ENCODE measurements at places on chromosomes 1 and 21.
A peak's percentile ranks its signal among the peaks of the same experiment; 100 is the strongest.

DNA sequence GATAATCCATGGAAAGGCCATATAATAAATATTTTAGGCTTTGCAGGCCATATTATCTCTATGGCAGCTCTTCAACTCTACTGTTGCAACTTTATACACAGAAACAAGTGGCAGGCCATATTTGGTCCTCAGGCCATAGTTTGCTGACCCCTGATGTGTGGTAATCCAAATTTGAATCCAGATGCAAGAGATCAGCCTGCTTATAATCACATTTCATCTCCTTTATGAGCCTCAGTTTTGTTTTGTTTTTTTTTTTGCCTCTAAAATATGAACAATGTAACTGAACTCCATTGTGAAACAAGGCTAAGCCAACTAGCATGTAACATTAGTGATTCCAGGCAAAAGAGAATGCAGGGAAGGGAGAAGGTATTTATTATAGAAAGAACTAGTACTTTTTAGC is 81.6 kb downstream of the PRKAA2 start:
- DNase-seq: no peak

GRCh38 chr1:154463512-154463990 is 38.5 kb upstream of the TDRD10 start:
- no peak for DNase-seq

GRCh38 chr1:209672705-209673630 is 2.2 kb upstream of the G0S2 start:
- DNase-seq: no peak

- DNase-seq: no peak
Observed at GRCh38 chr1:225465793-225466517, 38.1 kb upstream of the LBR start.

- no peak for DNase-seq
Observed at GRCh38 chr1:106879538-106879937, 176.9 kb upstream of the PRMT6 start.

DNA sequence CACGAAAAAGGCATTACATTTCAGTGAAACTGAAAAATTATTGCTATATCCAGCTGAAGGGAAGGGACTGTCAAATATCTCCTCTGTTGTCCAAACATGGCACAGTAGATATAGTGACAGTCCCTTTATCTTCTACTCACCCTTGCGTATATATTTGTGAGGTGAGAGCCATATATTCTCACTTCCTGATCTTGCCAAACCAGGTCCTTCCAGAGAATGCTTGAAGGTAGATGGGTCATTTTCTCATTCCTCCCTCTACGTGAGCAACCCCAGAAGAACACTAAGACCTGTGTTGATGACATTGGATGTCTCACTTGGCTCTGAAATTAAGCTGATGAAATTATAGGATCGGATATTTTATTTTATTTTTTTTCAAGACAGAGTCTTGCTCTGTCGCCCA is 151.2 kb downstream of the DHRS3 start:
- DNase-seq: no peak

DNA sequence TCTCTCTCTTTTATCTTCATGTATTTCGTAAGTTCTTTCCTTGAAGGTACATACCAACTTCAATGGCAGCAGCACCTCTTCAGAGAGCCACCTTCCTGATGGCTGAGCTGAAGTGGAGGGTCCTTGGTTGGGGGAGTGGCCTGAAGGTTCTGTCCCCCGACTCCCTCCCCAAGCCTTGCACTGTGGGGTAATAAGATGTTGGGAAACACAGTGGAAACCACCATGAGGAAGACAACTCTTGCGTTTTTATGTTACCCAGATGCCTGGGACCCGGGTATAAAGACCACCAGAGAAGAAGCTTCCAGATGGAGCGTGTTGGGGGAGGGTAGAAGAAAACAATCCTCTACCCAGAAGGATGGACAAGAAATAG is 794 bp downstream of the KRTAP12-3 start:
- DNase-seq: no peak

GRCh38 chr1:88141499-88142074 is 542.5 kb upstream of the PKN2 start:
- DNase-seq: no peak

DNA sequence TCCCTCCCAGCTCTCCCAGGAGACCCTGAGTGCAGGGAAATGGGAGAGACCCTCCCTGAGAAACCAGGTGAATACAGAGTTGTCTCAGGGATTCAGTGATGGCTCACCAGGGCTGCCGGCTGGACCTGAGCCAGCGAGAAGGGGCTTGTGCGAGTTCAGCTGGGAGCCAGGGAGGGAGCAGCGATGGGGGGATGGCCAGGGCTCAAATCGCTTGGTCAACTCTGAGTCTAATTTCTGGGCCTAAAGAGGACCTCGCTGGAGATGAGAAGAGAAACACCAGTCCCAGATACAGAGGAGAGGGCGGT is 6.5 kb downstream of the FCGR2A start:
- no peak for DNase-seq

DNA sequence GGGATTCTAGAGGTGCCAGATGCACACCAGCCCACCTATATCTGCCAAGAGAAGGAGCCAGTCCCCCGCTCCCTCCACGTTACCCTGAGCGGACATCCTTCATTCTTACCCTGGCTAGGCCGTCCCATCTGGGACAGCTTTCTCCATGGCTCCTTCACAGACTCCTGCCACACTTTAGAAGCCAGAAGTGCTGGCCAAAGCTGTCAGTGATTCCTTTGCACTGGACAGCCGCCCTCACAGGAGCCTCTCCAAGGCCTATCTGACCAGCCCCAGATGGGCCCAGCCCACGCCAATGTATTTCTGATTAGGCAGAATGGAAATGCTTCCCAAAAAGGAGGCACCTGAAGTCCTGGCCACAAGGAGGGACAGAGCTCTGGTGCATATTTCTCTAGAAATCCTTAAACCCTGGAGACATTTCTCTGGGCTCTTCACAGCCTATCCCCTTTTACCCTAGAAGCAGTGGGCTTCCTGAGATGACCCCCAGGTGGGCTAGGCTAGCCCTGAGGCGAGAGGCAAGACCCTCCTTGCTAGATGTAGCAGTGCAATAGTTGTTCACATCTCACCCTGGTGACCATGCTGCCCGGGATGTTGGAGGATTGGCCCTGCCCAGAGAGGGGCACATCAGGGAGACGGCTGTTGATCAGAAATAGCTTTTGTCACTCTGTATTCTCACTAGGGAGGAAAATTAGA is 44.1 kb downstream of the RASSF5 start:
- no peak for DNase-seq

DNA sequence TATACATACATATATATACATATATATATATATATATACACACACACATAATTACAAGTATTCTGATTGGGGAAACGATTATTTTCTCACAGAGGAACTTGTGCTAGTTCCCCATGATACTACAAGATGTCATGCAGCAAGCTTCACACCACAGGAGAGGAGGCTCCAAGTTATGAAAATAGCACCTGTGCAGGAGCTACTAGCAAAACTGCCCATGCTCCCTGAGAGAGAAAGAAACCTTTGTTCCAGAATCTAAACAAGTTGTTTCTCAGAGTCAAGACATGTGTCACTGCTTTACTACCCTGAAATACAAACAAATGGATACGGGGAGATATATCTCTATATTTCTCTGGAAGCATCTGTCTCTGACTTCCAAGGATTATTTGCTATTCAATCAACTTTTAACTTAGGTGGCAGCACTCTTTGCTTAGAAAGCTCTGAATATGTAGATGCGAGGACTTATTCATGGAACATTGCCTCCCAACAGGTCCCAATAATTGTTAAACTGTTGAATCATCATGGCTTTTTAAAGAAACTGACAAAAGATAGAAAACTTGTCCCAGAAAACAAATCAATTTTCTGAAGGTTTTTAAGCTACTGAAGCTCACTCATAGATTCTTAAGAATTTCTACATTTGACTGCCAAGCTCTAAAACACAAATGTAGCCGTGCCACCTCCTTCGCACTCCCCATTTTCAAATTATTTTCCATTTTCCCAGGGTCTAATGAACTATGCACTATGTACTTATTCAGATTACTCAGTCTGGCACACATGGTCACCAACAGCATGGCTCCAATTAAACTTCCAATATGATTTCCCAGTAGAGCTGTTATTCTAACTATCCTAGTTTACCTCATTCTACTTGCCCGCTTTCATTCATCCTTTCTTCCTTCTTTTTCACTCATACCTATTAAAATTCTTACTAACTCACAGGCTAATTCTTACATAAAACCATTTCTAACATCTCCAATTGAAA is 929.1 kb downstream of the LTN1 start:
- no peak for DNase-seq

GRCh38 chr1:54362881-54363340 is 43.3 kb downstream of the SSBP3 start:
- DNase-seq: no peak

DNA sequence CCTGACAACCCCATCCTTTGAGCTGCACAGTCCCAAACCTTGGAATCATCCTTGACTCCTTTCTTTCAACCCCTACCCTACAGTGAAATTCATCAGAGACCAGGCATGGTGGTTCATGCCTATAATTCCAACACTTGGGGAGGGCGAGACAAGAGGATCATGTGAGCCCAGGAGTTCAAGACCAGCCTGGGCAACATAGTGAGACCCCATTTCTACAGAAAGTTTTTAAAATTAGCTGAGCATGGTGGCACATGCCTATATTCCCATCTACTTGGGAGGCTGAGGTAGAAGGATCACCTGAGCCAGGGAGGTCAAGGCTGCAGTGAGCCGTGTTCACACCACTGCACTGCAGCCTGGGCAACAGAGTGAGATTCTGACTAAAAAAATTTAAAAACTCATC is 34.5 kb downstream of the RERE start:
- DNase-seq: no peak

- DNase-seq: peak; percentile 64
Observed at GRCh38 chr1:55071477-55071876, 32.1 kb downstream of the PCSK9 start.

GRCh38 chr1:118878661-118879060 is 109.5 kb downstream of the TBX15 start:
- DNase-seq: no peak

GRCh38 chr1:16187748-16188401 is 24.6 kb downstream of the ARHGEF19 start:
- no peak for DNase-seq

Data from iPS DF 6.9 (cell line).